Right ventricle myocardium inferior (tissue), 1 donor: ENCODE measurements at places on chromosomes 3 and 15. TPM values are rescaled to one million over a fixed set of nuclear protein-coding genes. Genes with fewer than 3 reads are reported as not detected.

FAM81A gene
- 11.0 TPM for total RNA-seq

DNA sequence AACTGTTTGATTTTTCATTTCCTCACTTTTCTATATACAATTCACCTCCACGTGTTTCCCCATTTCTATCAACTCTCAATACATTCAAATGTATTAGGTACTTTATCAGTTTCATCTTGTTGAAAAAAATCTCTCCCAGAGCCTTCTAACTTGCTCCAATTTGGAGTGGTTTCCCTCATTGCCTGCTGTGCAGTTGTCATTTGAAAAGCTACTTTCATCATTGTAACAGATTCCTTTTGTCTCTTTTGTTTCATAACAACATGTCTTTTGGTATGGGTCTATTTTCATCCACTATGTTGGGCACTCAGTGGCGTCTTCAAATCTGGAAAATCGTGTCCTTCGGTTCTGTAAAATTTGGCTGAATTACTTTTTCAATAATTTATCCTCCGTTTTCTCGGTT is 75.0 kb downstream of the NR2E3 start:
- DNase-seq: no peak

PEAK1 gene
- total RNA-seq: 66.6 TPM

- DNase-seq: no peak
Observed at GRCh38 chr3:114903213-114903612, 243.9 kb downstream of the ZBTB20 start.

ITPKA gene
- 2.7 TPM for total RNA-seq

DNA sequence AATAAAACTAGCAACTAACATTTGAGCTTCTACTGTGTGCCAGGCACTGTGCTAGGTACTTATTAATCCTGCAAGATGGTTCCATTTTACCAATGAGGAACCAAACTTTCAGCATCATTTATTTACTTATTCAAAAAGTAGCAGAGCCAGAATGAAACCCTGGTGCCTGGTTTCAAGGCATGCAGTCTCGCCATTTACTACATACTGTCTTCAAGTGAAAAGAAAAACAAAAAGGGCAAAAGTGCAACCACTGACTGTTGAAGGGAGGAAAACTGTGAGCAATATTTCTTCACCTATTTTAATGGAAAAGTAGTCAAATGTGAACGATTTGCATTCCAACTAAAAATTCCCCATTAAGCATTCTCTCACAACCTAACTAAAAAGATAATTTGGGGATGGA is 8.7 kb downstream of the DCUN1D1 start:
- DNase-seq: no peak

GRCh38 chr15:68025835-68026424 is 28.2 kb upstream of the PIAS1 start:
- DNase-seq: no peak

- no peak for DNase-seq
Observed at GRCh38 chr3:8201886-8202285, 299.7 kb upstream of the LMCD1 start.

ADAMTS9 gene
- total RNA-seq: 19.9 TPM
